ENCODE measurements at places on chromosomes 11 and 22. TPM values are rescaled to one million over a fixed set of nuclear protein-coding genes. Genes with fewer than 3 reads are reported as not detected.

- no peaks in the 10 kb centered on the region for H3K36me3 ChIP-seq
- no peak for DNase-seq
- no peak overlapping the region for H3K27ac ChIP-seq
- no peaks in the 10 kb centered on the region for H3K4me1 ChIP-seq
- H3K27me3 ChIP-seq = no peaks in the 10 kb centered on the region
These were observed 214.4 kb downstream of the ETS1 start for GRCh38 chr11:128372977-128373376.

DNA sequence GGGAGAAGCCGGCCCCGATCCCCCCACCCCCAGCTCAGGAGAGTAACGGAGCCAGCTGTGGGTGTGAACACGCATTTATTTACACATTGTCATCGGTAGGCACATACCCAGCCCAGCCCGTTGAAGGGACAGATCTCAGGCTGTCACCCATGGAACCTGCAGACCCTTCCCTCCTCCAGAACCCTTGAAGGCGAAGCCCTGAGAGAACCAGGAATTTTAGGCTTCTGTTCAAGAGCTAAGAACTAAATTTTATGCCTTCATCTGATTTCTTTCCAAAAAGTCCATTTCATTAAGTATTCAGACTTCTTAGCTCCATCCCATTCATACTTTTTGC lies 379 bp upstream of the BRMS1 start:
- H3K4me3 ChIP-seq = peak overlapping the region; percentile 99
- peaks cover 43% of the 10 kb centered on the region for H3K4me1 ChIP-seq
- peaks cover 5% of the 10 kb centered on the region for H3K27me3 ChIP-seq
- no peak for DNase-seq
- H3K27ac ChIP-seq = peak overlapping the region; percentile 97

- no peak overlapping the region for H3K4me3 ChIP-seq
- H3K27me3 ChIP-seq = no peaks in the 10 kb centered on the region
- peaks cover 8% of the 10 kb centered on the region for H3K4me1 ChIP-seq
- H3K27ac ChIP-seq = no peak overlapping the region
These were observed 76.0 kb upstream of the TIMP3 start for GRCh38 chr22:32725369-32725988.

- peaks cover 3% of the 10 kb centered on the region for H3K36me3 ChIP-seq
- no peaks in the 10 kb centered on the region for H3K27me3 ChIP-seq
These were observed 9.6 kb downstream of the SULT4A1 start for GRCh38 chr22:43852573-43853327.

GRCh38 chr11:57504511-57504910 lies 11.0 kb downstream of the SLC43A1 start:
- H3K4me1 ChIP-seq = peaks cover 11% of the 10 kb centered on the region
- no peak for DNase-seq

- no peak overlapping the region for H3K4me3 ChIP-seq
- H3K27me3 ChIP-seq = peaks cover 39% of the 10 kb centered on the region
- H3K4me1 ChIP-seq = peaks cover 25% of the 10 kb centered on the region
- no peaks in the 10 kb centered on the region for H3K36me3 ChIP-seq
- peak; percentile 94 for DNase-seq
These were observed 273.3 kb downstream of the BUD13 start for GRCh38 chr11:116499396-116500003.

DNA sequence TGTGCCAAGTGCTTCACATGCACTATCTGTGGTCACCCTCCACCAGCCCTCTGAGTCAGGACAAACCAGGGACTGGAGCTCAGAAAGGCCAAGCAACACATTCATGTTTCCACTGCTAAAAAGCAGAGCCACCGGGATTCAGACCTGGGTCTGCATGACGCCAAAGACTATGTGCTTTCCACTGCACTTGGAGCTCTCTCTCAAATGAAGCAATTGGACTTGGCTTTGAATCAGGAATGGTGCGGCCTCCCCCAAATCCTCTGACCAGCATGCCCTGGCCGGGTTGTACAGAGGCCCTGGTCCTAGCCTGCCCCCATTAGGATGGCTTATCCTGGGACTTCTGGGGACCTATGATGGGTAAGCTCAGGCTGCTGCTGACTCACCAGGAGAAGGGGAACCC lies 80.7 kb downstream of the PKNOX2 start:
- peaks cover 5% of the 10 kb centered on the region for H3K36me3 ChIP-seq
- H3K4me3 ChIP-seq = no peak overlapping the region
- DNase-seq = no peak
- H3K27ac ChIP-seq = no peak overlapping the region
- H3K4me1 ChIP-seq = peaks cover 13% of the 10 kb centered on the region

DNA sequence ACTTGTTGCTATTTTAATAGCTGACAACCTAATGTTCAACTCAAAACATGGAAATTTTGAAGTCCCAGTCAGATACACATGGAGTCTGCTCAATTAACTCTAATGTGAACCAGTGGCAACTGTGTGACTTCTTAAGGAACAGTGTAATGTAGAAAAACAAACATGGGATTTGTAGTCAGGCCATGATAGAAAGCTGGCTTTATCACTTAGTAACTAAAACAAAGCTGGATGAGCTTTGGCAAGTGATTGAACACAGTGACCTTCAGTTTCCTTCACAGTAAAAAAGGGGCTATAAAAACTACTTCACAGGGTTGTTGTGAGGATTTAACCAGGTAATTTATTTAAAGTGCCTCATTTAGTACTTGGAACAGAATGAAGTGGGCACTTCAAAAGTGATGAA lies 62.6 kb downstream of the PRCP start:
- no peak overlapping the region for H3K27ac ChIP-seq
- H3K4me1 ChIP-seq = peaks cover 14% of the 10 kb centered on the region
- no peaks in the 10 kb centered on the region for H3K27me3 ChIP-seq
- DNase-seq = no peak

GRCh38 chr11:85779956-85780640 lies 30.8 kb downstream of the SYTL2 start:
- no peak overlapping the region for H3K27ac ChIP-seq
- no peak overlapping the region for H3K4me3 ChIP-seq
- H3K36me3 ChIP-seq = peaks cover 2% of the 10 kb centered on the region
- no peaks in the 10 kb centered on the region for H3K27me3 ChIP-seq

GRCh38 chr22:43955883-43956782 lies 891 bp downstream of the SAMM50 start:
- DNase-seq = no peak
- peaks cover 31% of the 10 kb centered on the region for H3K4me1 ChIP-seq
- no peaks in the 10 kb centered on the region for H3K27me3 ChIP-seq
- H3K36me3 ChIP-seq = no peaks in the 10 kb centered on the region

HSPB2 gene
- total RNA-seq = not detected

Measured in neural crest cell (in vitro differentiated cells).